ENCODE measurements at places on chromosomes 4 and X. TPM values are rescaled to one million over a fixed set of nuclear protein-coding genes. Genes with fewer than 3 reads are reported as not detected.

DNA sequence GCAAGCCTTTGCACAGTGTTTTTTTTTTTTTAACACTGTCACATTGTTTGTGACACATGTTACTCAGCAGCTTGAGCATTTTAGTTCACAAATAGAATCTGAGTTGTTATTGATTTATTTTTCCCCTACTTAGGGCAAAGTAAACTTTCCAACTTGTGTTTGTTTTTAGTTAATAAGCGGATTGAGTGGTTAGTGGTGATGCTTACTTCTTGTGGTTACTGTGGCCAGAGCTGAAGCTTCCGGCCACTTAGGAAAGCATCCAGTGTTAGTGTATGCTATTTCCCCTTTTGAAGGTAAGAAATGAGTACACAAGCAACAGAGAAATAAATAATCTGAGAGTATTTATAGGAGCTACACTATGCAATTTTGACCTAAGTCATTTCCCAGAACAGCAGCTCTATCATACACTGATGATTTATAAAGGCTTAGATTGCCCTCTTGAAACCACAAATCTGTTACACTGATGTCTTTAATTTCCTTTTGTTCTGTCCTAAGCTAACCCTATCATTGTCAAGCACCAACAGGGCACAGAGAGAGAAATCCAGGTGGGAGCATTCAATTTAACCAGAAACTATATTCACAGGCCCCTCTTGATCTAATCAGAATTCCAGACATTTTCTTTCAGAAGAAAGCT lies 2464.6 kb downstream of the PCDH7 start:
- H3K4me1 ChIP-seq = no peaks in the 10 kb centered on the region
- H3K27ac ChIP-seq = no peak overlapping the region
- no peaks in the 10 kb centered on the region for H3K36me3 ChIP-seq
- no peak overlapping the region for H3K4me3 ChIP-seq

- no peak for ATAC-seq
- peaks cover 6% of the 10 kb centered on the region for H3K4me1 ChIP-seq
- H3K27ac ChIP-seq = no peak overlapping the region
- H3K36me3 ChIP-seq = no peaks in the 10 kb centered on the region
- H3K4me3 ChIP-seq = no peak overlapping the region
- peaks cover 16% of the 10 kb centered on the region for H3K27me3 ChIP-seq
Observed at GRCh38 chr4:76670631-76671030, 227.3 kb downstream of the SOWAHB start.

GRCh38 chrX:139691493-139691842 lies 16.5 kb downstream of the MCF2 start:
- H3K27ac ChIP-seq = no peak overlapping the region
- ATAC-seq = no peak
- no peak overlapping the region for H3K4me3 ChIP-seq
- no peaks in the 10 kb centered on the region for H3K36me3 ChIP-seq

DNA sequence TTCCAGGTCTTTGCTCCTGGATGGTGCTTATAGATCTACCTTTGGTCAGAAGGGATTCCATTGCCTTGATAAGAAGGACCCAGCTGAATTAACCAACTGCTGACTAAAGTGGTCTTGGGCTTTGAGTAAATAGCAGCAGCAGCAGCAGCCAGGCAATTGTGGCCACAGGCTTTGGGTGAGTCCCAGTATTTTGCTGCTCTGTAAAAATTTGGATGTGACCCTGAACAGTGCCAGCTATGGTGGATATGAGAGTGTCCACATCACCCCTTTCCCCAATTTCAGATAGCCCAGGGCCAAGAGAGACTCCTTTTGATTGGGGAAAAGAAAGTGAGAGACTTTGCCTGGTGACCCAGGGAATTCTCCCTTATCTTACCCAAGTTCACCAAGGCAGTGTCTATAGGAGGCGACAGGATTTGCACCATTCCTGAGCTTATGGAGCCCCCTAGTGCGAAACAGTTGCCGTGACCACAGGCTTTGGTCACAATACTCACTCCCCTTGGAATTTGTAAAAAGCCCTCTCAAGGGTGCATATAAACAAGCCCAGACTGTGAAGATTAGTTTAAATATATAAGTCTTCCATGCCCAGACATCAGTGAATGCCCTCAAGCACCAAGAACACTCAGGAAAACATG lies 518.0 kb downstream of the TMA16 start:
- H3K27ac ChIP-seq = no peak overlapping the region
- H3K36me3 ChIP-seq = no peaks in the 10 kb centered on the region
- no peak for ATAC-seq
- peaks cover 7% of the 10 kb centered on the region for H3K4me1 ChIP-seq
- no peak overlapping the region for H3K4me3 ChIP-seq

- ATAC-seq = no peak
- no peak overlapping the region for H3K4me3 ChIP-seq
- H3K36me3 ChIP-seq = no peaks in the 10 kb centered on the region
- H3K4me1 ChIP-seq = no peaks in the 10 kb centered on the region
- peaks cover 3% of the 10 kb centered on the region for H3K27me3 ChIP-seq
- no peak overlapping the region for H3K27ac ChIP-seq
Observed at GRCh38 chrX:66672106-66672505, 33.2 kb upstream of the EDA2R start.

GRCh38 chr4:38615847-38616246 lies 48.2 kb upstream of the KLF3 start:
- H3K27me3 ChIP-seq = no peaks in the 10 kb centered on the region
- no peak overlapping the region for H3K4me3 ChIP-seq
- H3K27ac ChIP-seq = no peak overlapping the region
- no peak for ATAC-seq
- H3K4me1 ChIP-seq = peaks cover 5% of the 10 kb centered on the region
- H3K36me3 ChIP-seq = no peaks in the 10 kb centered on the region

- no peak overlapping the region for H3K27ac ChIP-seq
- no peaks in the 10 kb centered on the region for H3K4me1 ChIP-seq
- no peak overlapping the region for H3K4me3 ChIP-seq
- H3K27me3 ChIP-seq = no peaks in the 10 kb centered on the region
- no peaks in the 10 kb centered on the region for H3K36me3 ChIP-seq
Observed at GRCh38 chr4:152308951-152309350, 226.9 kb downstream of the FBXW7 start.

Gene ZNF711
- total RNA-seq = 0.16 TPM

Gene DMD
- total RNA-seq = 7.5 TPM

Gene HNRNPH2
- 25.1 TPM for total RNA-seq

Data from activated T-helper 17 cell treated with anti-CD3 and anti-CD28 coated beads, Interleukin-2, amount 50 U/mL, for 72 hours (primary cell).